ENCODE measurements at places on chromosomes 6 and 20.
A peak's percentile ranks its signal among the peaks of the same experiment; 100 is the strongest.

DNA sequence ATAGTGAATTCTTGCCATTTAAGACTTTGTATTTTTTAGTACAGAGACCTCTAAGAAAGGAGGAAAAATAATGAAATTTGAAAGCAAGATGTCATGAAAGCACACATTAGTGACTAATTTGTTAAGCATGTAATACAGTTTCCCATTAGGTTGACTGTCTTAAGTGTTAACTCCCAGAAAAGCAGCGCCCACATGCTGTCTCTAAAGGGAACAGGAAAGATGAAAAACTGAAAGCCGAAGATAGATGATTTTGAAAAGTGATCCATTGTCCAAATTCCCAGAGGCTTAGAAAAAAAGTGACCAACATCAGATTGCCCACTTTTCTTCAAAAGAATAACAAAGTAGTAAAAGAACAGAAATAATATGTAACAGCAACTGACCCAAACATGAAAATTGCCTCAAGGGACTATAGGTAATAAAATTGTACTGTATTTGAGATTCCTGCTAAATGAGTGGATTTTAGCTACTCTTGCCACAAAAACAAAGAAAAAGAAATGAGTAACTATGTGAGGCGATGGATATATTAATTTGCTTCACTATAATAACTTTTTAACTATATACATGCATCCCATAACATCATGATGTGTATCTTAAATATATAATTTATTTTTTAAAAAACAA is 83.2 kb upstream of the OGFRL1 start:
- no peak for DNase-seq

DNA sequence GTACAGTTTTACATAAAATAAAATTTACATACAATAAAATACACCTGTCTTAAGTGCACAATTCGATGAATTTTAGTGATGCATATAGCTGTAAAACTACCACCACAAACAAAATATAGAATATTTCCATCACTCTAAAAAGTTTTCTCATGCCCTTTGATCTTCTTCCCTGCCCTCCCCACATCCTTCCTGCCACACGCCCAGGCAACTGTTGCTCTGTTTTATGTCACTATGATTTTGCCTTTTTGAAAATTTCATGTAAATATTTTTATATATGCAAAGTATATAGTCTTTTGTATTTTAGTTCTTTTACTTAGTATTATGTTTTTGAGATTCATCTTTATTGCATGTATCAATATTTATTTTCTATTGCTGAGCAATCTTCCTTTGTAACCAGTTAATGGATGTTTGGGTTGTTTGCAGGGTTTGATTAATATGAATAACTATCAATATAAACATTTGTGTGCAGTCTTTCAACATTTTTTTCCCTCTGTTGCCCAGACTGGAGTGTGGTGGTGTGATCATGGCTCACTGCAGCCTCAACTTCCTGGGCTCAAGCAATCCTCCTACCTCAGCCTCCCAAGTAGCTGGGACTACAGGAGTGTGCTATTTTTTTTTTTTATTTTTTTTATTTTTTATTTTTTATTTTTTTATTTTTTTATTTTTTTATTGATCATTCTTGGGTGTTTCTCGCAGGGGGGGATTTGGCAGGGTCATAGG is 23.8 kb upstream of the SAMHD1 start:
- DNase-seq: no peak

- DNase-seq: no peak
Measured at GRCh38 chr6:73134588-73134987, 90.7 kb downstream of the KHDC1L start.

- DNase-seq: no peak
Measured at GRCh38 chr6:33254591-33254990, 17.1 kb downstream of the VPS52 start.

- DNase-seq: no peak
Measured at GRCh38 chr6:143333749-143334520, 116.6 kb downstream of the ADAT2 start.

GRCh38 chr6:118580585-118581419 is 32.7 kb downstream of the PLN start:
- peak; percentile 49 for DNase-seq

- DNase-seq: no peak
Measured at GRCh38 chr20:49808753-49809152, 3.9 kb upstream of the SLC9A8 start.

- peak; percentile 39 for DNase-seq
Measured at GRCh38 chr6:170075659-170076223, 215.1 kb downstream of the DLL1 start.

GRCh38 chr6:62670490-62671223 is 384.6 kb upstream of the KHDRBS2 start:
- DNase-seq: no peak

DNA sequence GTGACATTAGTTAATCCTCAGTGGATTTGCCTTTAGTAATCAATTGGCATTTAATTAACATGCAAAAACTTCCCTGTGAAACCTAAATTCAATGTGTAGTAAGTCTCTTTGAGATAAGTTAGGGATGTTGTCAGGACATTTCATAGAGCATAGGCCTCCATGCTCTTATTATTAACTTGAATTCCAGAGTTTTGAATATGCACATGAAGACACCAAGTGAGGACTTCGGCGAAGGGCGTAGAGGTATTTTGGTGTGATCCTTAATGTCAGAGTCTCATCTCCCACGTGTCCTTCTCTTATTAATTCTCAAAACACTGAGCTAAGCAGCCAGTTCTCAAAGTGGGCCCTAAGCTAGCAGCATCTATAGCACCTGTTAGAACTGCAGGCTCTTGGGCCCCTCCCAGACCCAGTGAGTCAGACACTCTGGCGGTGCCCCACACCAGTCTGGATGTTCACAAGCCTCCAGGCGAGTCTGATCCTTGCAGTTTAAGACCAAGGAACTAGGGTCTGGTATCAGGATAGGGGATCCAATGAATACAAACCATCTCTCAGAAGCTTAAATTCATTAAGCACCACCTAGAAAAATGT is 292.1 kb downstream of the QKI start:
- DNase-seq: no peak

GRCh38 chr6:106084989-106085691 is 996 bp upstream of the PRDM1 start:
- DNase-seq: no peak

- no peak for DNase-seq
Measured at GRCh38 chr20:46770330-46771194, 61.1 kb downstream of the SLC2A10 start.

GRCh38 chr6:38501931-38502330 is 137.8 kb downstream of the BTBD9 start:
- DNase-seq: no peak

GRCh38 chr6:1485678-1486077 is 96.3 kb downstream of the FOXF2 start:
- no peak for DNase-seq

- DNase-seq: no peak
Measured at GRCh38 chr6:32954986-32955802, 2.3 kb upstream of the HLA-DMA start.

GRCh38 chr20:62332421-62332820 is 29.6 kb downstream of the ADRM1 start:
- no peak for DNase-seq

GRCh38 chr20:13430346-13431002 is 208.3 kb downstream of the TASP1 start:
- no peak for DNase-seq

GRCh38 chr20:42085366-42085765 is 467.2 kb upstream of the CHD6 start:
- no peak for DNase-seq

GRCh38 chr6:166078294-166078693 is 89.4 kb downstream of the TBXT start:
- DNase-seq: no peak

- no peak for DNase-seq
Measured at GRCh38 chr6:81818901-81819361, 66.5 kb upstream of the TENT5A start.

GRCh38 chr6:117169781-117170281 is 95.5 kb upstream of the VGLL2 start:
- no peak for DNase-seq

DNA sequence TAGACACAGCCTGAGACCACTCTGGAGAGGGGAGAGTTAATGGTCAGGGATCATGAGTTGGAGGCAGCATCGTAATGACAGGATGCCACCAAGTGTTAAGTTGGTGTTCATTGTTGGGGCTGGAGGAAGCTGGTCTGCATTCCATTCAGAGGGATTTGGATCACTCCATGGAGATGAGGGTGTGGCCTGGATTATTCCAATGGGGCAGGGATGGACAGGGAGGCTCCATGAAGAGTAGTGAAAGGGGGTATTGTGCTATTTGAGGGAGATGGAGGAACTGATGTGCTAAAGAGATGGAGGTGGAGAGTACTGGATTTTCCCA is 1.1 kb downstream of the SAPCD1 start:
- no peak for DNase-seq

- no peak for DNase-seq
Measured at GRCh38 chr6:132820629-132821381, 6.4 kb downstream of the RPS12 start.

- no peak for DNase-seq
Measured at GRCh38 chr6:113500221-113500620, 356.9 kb upstream of the MARCKS start.

DNA sequence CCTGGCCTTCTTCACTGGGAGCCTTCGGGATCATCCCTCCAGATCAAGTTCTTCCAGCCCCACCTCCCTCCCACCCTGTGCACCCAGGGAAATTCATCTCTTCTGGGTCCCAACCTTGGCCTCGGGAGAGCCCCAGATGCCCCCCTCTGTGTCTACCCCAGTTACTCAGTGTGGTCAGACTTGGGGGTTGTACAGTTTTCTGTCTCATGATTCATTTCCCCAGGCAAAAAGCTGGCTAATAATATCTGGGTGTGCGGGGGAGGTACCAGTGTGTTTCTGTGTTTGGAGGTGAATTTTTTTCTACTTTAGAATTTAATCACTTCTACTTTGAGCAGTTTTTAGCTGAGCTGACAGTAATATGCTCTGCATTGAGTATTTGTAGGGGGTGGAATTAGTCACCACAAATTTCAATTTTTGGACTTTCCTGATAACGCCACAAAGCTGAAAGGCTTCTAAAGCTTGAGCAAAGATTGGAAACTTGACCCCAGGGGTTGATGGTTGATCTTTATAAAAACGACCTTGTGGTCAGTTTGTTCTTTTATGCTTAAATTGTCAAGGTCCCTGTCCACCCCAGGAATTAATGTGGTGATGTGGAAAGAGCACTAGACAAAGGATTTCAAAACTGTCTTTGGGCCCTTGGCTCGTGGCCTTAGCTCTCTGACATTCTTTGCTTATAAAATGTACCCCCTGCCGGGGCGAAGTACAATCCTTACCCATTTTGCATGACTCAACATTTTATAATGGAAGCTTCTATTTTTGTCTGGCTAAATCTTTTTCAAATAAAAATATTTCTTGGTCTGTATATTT is 284.7 kb upstream of the TAB2 start:
- DNase-seq: no peak

DNA sequence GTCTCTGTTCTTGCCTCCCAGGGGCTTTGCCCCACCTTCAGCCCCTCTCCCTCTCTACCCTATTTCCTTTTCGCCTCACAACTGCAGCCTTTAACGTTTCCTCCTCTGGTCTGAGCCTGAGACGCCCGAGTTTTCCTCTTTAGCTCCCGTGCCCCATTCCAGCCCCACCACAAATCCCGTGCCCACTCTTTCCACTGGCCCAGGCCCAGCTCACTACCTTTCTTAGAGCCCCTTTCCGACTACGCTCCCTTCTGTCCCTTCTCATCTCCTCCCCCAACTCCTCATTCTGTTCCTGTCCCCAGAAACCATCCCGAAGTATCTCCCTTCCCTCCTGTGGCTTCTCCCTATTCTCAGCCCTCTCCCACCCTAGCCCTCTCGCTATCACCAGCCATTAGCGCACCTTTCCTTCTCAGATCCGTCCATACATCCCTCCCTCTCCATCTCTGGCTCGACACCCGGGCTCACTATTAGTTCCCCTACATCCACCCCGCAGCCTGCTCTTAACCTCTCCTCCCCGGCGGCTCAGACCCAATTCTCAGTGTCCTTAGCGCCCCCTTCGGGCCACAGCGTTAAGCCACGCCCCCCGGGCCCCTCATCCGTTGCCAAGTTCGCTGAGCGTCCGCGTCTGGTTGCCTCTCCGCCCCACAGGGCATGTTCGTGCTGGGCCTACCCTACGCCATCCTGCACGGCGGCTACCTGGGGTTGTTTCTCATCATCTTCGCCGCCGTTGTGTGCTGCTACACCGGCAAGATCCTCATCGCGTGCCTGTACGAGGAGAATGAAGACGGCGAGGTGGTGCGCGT is 2.7 kb downstream of the SLC32A1 start:
- DNase-seq: peak; percentile 84

DNA sequence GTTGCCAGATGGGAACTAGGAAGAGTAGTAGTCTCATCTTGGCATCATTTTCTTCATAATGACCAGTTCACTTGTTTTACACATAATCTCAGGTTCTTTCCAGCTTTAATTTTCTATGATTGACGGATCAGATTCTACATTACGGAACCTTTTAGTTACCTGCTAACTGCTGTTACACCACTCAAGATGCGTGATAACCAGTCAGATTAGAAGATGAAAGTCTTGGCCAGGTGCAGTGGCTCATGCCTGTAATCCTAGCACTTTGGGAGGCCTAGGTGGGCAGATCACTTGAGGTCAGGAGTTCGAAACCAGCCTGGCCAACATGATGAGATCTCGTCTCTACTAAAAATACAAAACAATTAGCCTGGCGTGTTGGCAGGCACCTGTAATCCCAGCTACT is 92.5 kb downstream of the NCOA3 start:
- DNase-seq: no peak

DNA sequence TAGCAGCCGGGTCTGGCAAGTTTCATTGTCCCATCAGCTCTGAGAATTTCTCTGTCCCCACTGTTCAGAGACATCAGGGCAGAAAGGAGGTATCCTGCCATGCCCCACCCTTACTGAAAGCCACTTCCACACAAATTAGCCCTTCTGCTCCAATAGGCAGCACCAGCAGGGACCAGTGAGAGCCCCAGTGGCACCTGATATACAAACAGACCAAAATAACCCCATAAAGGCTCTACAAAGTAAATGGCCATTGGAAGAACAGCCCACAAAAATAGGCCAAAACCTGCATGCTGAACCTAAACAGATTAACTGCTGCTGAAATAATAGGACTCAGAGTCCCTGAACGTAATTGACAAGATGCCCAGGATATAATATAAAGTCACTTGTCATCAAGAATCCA is 199.9 kb downstream of the TMEM200A start:
- DNase-seq: no peak

GRCh38 chr6:35304299-35304698 is 6.7 kb downstream of the DEF6 start:
- DNase-seq: no peak

GRCh38 chr6:137233911-137234863 is 15.0 kb upstream of the IFNGR1 start:
- no peak for DNase-seq

All from head of caudate nucleus (tissue), 42 donors.